ENCODE measurements at places on chromosomes 1 and 21.

DNA sequence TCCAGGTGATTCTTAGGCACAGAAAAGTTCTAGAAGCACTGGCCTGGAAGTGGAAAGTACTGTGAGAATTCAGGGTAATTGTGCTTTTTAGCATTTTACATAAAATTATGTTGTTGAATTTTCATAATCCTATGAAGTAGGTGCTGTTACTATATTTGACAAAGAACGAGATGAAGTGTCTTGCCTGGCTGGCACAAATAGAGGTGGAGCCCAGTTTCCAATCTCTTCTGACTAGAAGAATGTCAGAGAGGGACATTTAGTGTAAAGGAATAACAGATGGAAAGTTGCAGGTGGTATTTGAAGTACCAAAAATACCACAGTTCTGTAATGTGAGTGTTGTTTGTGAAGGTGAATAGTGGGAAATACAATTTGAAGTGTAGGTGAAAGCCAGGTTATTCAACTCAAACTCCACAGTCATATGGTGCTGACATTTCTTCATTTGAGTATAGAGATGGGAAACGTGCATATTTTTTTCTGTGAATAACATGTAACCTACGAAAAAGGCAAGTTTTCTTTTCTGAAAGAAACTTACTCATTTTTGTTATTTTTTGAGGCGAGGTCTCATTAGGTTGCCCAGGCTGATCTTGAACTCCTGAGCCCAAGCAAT is 3.5 kb upstream of the TMCO2 start:
- DNase-seq: no peak

DNA sequence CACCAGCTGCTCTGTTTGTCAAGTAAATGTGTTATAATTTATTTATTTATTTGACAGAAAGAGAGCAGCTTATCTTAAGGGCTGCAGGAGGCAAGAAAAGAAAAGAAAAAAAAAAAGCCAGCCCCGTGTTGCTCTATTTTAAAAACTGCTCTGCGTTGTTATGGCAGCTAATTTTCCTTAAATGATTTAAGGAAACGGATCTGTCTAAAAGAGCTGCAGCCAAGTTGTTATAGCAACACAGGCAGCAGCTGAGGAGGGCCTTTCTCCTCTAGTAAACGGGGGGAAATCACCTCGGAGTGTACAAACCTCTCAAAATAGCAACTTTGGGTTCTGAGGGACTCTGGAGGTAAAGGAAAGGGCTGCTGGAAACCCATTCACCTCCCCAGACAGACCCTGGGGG is 149.2 kb downstream of the BEND5 start:
- no peak for DNase-seq

DNA sequence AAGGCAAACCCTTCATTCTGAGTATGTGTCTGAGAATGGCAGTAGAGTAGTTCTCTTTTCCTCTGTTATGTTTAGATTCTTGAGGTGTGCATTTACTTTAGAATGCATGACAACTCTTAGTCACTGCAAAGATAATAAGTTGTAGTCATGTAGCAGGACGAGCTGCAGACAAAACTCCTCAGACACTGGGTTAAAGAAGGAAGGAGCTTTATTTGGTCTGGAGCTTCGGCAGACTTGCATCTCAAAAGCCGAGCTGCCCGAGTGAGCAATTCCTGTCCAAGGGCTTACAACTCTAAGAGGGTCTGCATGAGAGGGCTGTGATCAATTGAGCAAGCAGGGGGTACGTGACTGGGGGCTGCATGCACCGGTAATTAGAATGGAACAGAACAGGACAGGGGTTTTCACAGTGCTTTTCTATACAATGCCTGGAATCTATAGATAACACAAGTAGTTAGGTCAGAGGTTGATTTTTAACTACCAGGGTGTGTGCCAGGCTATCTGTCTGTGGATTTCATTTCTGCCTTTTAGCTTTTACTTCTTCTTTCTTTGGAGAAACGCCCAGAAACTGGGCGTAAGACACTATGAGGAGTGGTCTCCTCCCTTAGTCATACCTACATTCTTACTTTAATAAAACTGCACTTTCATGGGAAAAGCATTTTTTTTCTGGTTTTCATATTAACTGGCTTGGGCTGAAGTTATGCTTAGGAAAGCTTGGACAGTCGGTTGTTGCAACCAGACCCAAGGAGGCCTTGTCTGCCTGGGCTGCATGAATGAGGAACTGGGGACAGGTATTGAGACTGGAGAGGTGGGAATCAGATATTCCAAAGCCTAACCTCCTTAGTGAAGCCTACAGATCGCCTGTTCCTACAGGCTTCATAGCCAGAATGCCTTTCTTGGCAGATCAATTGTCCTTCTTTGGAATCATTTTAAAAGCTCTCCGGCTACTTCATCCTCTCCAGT is 115.1 kb downstream of the RHOU start:
- DNase-seq: no peak

GRCh38 chr1:64900916-64901315 is 65.4 kb downstream of the JAK1 start:
- DNase-seq: no peak

GRCh38 chr21:38995071-38995669 is 188.1 kb downstream of the PSMG1 start:
- DNase-seq: no peak

DNA sequence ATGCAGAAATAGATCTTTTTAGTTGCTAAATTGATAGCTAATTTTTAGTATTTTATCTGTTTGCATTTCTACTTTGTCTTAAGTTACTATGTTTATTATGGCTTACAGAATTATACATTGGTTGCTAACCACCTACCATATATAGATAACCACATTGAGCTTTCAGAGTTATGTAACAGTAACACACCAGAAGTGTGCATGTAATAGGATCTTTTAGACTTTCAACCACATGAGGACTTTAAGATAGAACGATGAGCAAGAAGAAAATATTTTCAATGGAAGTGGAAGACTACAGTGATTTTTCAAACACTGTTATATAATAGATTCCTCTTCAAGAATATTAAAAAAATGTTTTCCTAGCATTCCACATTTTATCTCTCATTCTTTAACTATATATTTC is 28.8 kb downstream of the TOR1AIP1 start:
- DNase-seq: no peak

DNA sequence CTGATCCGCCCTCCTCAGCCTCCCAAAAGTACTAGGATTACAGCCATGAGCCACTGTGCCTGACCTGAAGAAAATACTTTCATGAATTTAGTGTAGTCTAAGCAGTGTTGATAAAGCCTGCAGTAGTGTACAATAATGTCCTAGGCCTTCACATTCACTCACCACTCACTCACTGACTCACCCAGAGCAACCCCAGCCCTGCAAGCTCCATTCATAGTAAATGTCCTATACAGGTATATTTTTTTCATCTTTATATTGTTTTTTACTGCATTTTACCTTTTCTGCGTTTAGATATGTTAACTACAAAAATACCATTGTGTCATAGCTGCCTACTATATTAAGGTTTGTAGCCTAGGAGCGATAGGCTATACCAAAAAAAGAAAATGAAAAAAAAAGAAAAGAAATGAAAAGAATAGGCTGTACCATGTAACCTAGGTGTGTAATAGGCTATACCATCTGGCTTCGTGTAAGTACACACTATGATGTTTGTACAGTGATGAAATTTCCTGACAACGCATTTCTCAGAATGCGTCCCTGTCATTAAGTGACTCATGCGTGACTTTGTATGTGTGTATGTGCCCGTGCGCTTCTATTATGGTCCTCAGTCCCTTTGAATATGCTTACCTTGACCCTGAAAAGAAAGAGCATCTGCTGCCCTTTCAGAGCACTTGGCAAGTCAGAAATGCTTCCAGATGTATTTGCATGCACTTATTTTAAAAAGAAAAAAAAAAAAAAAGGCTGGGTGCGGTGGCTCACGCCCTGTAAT is 9.2 kb upstream of the SLAMF8 start:
- DNase-seq: no peak

DNA sequence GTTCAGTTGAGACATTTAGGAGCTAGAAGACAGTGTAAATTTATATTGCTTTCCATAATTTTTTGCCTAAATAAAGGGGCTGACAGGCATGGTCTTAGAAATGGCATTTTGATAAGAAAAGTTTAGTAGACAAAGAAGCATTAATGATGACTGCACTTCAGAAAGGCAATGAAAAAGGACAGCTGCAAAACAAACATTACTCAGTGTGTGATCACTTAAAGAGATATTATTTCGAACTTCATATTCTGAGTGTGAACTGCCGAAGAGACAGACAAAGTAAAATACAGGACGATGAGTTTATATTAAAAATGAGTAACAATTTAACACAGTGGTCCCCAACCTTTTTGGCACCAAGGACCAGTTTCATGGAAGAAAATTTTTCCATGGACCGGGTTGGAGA is 243.1 kb downstream of the DPYD start:
- DNase-seq: no peak

- DNase-seq: no peak
Measured at GRCh38 chr1:201517631-201518030, 10.7 kb upstream of the CSRP1 start.

DNA sequence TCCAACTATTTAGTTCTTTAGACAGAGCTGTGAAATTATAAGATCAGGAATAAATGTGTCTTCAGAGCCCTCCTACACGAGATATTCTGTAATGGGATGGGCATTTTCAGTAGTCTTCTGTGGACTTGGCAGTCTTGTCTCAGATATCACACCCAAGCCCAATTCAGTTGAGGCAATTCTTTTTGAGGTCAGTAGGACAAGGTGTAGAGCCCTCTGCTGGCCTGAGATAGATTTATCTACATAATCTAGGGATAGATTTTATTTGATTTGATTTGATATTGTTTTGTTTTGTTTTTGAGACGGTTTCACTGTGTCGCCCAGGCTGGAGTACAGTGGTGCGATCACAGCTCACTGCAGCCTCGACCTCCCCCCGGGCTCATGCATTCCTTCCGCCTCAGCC is 77.5 kb downstream of the FMN2 start:
- DNase-seq: peak; percentile 41

DNA sequence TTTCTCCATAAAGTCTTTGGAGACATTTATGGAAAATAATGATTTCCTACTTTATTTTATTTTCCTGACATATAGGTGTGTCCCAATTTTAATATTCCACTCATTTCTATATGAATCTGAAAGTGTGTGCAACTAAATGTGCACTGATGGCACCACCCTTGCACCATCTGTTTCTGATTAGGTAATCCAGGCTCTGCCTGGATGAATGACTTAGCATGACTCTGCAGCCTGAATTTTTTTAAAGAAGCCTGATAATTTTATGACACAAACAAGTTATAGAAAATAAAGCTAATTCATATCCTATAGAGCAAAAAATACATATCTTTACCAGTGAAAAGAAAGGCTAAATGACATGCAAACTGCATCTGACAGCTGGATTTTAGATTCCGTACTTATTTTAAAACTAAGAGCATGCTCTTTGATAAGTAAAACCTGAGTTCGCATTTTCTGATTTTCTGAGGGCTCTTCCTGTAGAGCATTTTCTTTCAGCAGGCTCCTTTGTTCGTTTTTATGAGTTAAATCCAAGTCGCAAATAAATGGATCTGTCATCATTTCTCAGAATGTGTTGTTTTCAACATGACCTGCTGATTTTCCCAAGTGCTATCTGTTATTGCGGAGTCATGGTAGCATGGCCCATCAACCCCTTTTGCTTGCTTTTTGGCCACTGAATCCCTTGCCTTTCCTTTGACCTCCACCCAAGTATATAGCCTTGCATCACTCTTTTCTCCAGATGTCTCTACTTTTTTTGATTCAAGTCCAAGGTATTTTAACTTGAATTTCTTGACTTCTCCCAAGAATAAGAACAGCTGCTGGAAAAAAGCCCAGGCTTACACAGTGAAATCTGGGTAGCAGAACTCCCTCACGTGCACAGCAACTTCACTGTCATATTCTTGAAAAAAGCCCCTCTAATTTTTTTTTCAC is 52.8 kb upstream of the LYPLAL1 start:
- DNase-seq: peak; percentile 56

DNA sequence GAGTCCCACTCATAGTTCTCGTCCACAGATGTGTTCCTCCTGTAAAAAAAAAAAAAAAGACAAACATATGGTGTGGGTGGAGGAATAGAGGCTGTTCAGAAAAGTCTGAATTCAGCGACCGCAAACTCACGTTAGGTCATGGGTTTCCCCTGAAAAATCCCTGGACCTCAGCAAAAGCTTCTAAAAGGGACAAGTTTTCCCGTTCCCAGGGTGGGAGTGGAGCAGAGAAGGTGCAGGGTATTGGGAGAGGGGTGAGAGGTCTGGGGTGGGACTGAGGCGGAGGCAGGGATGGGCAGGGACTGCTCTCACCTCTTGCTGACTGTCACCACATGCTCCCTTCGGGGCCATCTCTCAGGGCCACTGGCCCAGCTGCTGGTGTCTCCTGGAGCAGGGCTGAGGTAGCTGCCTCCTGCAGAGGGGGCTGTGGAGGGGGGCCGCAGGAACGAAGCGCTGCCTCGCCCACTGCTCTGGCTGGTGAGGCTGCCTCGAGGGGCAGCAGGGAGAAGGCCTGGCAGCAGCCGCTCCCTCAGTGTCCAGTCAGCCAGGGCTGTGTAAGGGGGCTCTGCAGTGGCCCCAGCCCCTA is 2.6 kb upstream of the TAGLN2 start:
- DNase-seq: no peak

DNA sequence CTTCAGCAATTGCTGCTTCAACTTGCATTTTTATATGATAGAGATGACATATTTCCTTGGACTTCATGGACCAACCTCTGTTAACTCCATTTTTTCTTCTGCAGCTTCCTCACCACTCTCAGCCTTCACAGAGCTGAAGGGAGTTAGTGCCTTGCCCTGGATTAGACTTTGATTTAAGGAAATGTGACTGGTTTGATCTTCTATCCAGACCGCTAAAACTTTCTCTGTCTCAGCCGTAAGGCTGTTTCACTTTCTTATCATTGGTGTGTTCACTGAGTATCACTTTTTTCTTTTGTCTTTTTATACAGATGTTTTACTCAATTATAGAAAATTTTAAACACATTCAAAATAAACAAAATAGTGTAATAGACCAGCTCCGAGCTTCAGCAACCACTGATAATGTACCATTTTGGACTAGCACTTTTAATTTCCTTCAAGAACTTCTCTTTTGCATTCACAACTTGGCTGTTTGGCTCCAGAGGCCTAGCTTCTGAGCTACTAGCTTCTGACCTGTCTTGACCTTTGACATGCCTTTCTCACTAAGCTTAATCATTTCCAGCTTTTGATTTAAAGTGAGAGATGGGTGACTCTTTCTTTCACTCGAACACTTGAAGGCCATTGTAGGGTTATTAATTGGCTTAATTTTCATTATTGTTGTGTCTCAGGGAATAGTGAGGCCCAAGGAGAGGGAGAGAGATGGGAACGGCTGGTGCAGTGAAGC is 9.3 kb downstream of the NEK7 start:
- no peak for DNase-seq

GRCh38 chr1:21126324-21126723 is 50.4 kb downstream of the EIF4G3 start:
- DNase-seq: no peak

GRCh38 chr1:45999507-45999906 is 132.9 kb downstream of the PIK3R3 start:
- no peak for DNase-seq

GRCh38 chr1:63590166-63590560 is 3.0 kb upstream of the PGM1 start:
- DNase-seq: no peak
